Fibroblast of skin of scalp (primary cell): ENCODE measurements at places on chromosomes 2 and 18.

GRCh38 chr2:218833023-218833609 lies 1.5 kb upstream of the PRKAG3 start:
- no peak for DNase-seq

DNA sequence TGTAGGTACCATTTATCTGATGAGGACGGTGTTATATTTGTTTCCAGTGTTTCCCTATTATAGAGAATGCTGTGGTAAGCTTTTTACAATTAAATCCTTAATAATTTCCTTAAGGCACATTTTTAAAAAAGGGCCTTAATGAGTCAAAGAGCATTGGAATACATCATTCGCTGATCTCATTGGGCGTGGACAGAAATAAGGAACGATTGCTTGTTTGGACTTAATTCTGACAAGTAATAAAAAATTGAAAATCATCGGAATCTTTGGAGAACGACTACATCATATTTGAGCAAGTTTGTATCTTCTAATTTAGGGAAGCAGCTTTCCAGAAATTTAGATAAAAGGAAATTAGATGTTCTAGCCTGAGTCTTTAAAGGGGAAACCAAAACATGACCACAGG lies 11.3 kb downstream of the AGPS start:
- DNase-seq = no peak

GRCh38 chr2:145760781-145761649 lies 1241.1 kb upstream of the ZEB2 start:
- peak; percentile 56 for DNase-seq

DNA sequence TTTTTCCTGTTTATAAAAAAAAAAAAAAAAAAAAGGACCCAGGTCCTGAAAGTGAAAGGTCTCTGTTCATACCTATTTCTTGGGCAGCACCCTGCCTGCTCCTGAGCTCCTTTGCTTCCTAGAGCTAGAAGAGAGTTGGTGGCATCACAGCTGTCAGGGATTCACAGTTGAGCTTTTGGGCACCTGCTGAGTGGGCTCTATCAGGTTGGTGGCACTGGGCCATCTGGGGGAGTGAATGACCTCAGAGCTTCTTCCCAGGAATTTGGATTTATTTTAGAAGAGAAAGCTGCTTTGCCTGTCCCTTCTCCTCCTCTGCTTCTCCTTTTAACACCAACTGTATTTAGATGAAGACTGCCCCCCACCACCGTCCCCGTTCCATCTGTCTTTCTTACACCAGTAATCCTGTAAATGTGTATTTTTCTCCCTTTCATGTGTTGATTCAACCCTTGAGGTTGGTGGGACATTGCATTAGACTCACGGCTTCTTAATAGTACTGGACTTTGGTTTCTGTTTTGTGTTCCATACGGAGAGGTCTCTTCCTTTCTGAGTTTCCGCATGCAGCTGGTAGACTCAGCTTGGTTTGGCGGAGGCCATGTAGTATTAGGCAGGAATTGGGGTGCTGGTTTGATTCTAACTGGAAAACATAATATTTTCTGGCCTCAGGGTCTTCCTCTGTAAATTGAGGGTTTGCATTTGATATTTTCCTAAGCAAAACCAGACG lies 7.6 kb upstream of the MGAT5 start:
- no peak for DNase-seq

DNA sequence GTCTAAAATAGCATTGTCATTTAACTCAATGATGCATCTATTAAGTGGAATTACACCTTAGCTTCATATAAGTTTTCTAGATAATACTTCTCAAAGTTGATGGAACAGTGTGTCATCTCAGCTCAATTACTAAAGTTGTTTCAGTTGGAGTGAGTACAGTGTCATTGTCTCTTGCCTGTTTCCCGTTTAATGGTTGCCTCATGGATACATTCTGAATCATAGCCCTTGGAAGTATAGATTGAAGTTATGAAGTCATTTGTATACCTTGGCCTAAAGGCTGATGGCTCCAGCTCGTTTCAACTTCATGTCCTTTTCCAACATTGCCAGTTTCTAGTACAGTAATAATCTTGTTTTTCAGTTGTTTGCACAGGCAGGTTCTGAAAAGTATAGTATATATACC lies 130.5 kb upstream of the NOSTRIN start:
- no peak for DNase-seq

- DNase-seq = no peak
Observed at GRCh38 chr18:40653682-40654081, 1301.4 kb upstream of the PIK3C3 start.
